OCI-LY7 (cell line): ENCODE measurements at places on chromosomes 12 and 14.
A peak's percentile ranks its signal among the peaks of the same experiment; 100 is the strongest.

DNA sequence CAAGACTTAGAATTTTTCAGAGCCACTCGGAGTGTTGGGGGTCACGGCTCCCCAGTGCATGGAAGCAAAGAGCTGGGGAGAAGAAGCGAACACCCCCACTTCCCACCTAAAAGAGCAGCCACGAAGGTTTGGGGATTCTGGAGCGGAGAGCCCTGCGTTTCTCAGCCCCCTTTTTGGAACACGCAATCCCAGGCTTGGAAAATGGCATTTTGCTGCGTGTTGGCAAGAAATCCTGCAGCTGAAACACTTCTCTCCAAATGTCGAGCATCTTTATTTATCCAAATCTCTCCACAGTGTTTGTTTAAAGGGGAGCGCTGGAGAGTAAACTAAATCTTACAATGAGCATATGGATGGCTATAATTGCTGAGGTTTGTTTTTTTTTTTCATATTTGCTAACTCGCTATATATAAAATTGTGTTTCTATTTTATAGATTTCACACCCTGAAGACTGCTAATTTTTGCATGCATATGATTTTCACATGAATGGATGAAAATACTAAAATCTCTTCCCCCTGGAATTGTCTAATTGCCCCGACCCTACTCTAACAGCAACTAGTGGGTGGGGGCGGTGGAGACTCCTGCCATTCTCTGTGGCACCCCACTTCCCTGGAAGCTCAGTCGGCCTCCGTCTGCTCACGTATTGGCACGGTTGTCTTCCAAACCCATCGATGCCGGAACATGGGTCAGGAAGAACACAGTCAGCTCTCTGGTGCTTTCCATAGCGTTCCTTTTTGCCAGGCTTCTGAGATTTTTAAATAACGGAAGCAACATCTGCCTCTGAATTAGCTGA, 120.5 kb downstream of the GCH1 start:
- no peak for DNase-seq

DNA sequence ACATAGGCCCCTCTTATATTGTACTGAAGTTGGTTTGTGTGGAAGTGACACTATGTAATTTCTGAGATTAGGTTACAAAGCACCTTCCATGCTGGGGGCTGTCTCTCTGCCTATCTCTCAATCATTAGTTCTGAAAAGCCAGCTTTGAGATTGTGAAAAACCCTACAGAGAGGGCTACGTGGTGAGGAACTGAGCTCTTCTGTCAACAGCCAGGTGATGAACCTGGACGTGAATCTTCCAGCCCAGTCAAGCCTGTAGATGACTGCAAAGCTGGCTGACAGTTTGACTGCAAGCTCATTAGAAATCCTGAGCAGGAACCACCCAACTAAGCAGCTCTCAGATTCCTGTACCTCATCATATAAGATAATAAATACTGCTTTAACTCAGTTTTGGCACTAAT, 36.3 kb upstream of the BBS10 start:
- no peak for DNase-seq

DNA sequence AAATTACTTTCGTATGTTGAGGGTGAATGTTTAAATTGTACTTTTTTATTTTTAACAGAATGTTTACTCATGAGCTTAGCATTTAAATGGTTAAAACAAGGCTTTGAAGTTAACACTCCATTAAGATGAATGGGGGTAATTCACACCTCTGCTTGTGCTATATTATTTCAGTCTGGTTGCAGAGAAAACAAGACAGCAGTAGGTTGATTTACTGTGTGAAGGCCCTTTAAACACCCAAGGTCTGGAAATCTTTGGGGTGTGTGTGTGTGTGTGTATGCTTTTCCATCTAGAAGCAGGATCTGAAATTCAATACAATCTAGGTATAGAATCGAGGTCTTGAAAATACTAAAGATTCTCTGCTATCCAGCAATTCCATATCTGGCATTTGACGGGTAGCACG, 83.8 kb downstream of the SLC38A6 start:
- no peak for DNase-seq

- DNase-seq: no peak
Observed at GRCh38 chr12:97748298-97748697, 285.7 kb downstream of the RMST start.

GRCh38 chr14:28758885-28759652, 7.5 kb upstream of the FOXG1 start:
- no peak for DNase-seq

DNA sequence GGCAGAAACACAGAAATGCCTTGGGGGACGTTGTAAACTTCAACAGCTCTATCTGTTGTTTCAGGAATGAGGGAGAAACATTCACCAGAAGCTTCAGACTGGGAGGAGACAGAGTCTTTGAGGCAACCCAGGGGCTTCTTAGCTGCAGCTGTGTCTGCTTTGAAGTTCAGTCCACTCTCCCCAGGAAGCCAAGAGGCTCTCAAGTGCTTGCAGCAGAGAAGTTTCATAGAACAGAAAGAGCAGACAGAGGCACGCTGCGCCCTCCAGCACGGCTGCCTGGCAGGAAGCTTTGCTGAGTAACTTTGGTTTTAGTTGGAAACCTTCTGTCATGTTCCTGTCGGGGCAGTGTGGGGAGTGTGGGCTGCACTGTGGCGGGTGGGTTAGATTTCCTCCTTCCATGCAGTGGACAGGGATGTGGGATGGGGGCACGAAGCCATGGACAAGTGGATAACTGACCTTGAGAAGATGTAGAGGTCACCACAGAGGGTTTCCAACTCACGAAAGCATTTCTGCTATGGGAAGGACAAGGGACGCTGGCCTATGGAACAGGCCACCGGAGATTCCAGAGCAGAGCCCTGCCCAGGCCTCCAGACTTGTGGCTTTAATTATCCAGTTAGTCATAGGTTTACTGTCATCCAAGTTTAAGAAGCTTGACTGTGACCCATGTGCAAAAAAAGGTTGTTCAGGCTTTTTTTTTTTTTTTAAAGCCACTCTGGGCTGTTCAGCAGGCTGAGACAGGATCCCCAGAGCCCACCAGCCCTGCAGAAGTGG, 107.7 kb downstream of the ARF6 start:
- DNase-seq: peak; percentile 93

- DNase-seq: no peak
Observed at GRCh38 chr12:30976206-30976605, 49.7 kb downstream of the TSPAN11 start.

DNA sequence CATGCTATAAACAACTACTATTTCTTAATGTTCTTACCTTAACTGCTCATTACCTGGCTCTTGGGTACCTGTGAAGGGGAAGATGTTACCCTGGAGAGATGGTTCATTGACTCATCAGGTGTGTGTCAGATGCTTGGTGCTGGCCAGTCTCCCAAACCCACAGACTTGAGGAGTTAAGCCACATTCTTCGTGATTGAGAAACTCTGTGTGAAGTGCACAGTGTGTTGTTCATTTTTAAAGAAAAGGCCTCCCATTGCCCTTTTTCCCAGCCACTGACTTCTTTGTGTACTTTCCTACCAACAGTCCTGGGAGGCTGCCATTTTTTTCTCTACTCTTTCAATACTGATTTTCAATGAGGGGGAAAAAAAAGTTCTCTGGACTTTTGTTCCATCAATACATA, 3.2 kb downstream of the MGST1 start:
- no peak for DNase-seq

- no peak for DNase-seq
Observed at GRCh38 chr12:123840765-123841425, 78.8 kb downstream of the DNAH10 start.

DNA sequence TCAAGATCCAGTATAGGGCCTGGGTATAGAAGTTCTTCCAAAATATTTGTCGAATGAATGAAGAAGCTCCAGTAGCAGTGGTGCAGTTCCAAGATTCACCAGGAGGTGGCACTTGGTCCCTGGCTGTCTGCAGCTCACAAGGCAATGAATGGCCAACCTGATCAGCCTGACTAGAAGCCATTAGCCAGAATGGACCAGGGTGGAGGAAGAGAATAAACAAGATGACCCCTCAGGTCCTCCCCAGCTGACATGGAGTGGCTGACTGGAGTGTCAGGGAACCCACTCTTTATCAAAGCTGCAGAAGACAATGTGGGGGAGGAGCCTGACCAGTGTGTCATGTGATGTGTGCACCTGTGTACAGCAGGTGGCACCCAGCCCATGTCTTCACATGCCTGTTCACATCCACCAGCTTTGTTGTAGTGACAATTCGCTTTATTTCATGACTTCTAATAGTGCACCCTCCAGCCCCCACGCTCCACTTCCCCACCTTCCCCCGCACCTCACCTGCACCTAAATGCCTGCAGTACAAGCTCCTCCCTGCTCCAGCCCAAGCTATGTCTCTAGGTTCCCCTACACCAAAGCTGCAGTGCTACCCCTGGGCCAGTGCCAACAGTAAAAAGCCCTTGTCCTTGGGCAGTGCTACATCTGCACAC, 3.0 kb downstream of the LTBP2 start:
- DNase-seq: peak; percentile 84

DNA sequence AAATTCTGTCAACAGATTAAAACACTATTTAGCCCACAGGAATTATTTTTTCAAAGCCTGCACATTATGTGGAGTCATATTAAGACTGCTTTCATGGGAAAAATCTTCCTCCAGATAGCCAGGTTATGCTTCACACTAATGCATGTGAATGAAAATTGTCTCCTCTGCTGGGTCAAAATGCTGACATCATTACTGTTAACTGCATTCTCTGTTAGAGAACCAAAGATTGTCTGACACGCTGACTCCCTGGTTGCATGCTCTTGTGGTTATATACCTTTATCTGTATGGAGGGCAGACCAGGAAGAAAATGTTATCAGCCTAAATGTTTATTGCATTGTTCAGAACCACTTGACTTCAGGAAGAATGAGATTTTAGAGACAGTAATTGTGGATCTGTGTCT, 432.2 kb upstream of the MDGA2 start:
- DNase-seq: no peak

DNA sequence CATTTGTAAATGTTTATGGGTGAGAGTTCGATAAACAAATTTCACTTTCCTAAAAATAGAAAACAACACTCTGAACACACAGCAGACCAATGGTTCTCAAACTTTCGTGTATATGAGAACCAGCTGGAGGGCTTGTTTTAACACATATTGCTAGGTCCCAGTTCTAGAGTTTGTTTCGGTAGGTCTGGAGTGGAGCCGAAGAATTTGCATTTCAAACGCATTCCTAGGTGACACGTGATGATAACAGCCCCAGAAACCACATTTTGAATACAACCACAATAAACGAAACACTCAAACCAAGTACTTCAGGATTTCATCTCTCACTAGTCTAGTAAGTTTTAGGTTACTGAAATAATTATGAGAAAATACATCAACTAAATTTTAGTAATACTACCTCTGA, 17.1 kb downstream of the SEC23A start:
- DNase-seq: no peak

DNA sequence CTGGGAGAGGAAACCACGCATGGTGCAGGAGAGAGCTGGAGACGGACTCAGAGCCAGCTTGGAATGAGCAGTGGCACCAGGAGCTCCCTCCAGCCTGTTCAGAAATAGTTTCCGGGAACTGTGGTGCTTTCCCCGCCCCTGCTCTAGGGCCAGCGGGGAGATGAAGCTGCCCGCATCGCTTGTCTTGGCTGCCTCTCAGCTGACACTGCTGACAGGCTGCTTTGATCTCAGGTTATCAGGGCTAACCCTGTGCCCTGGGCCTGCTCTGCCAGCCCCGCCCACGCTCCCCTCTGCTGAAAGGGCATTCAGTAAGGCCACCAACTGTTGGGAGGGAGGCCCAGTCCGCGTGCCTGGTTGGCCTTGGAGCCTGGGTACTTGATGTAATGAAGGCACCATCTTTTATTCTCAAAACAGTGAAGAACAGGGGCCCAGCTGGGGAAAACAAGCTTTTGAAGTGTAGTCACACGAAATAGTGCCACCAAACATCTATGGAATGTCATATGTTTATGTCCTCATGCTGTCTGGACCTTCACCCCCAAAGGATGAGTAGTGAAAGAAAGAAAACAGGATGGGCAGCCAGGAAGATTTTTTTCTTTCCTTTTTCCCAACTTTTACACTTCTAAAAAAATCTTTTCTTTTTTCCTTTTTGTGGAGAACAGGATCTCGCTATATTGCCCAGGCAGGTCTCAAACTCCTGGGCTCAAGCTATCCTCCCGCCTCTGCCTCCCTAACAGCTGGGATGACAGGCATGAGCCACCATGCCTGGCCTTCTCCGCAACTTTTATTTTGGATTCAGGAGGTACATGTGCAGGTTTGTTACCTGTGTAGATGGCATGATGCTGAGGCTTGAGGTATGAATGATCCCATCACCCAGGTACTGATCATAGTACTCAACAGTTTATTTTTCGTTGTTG, 115.9 kb upstream of the TBX3 start:
- DNase-seq: no peak

GRCh38 chr14:89549381-89550125, 132.5 kb upstream of the FOXN3 start:
- DNase-seq: no peak

DNA sequence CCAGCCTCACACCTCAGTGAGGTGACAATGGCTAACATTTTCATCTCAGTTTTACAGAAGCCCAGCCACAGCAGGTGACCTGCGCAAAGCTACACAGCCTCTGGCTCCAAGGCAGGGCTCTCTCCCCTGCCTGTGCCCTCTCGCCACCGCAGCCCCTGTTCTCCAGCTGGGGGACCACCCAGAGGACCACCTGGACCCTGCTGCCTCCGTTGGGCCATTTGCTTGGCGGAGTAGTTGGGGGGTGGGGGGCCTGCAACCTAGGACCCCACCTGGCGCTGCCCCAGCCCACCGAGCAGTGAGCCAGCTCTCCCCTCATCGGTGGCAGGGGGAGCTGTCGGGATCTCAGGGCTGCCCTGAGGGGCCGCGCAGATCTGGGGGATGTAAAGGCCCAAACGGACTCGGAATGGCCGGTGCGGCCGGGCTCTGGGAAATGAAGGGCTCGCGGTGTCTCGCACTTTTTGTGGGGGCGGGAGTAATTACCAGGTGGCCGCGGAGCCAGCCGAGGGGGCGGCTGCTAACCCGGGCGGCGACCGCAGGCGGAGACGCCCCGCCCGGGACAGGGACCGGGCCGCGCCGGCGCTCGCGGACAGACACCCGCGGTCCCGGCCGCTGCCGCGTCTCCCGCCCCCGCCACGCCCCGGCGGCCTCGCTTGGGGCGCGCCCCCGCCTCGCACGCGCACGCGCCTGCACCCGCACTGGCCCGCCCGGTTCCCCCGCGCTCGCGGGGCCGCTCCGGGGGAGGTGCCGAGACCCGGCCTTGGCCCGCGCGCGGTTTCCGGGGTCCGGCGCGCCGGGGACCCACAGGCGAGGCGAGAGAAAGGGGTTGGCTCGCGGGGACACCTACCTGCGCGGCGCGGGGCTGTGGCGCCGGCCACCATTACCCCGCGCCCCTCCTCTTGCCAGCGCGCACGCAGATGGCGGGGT, 8.6 kb upstream of the GPR68 start:
- DNase-seq: peak; percentile 40

DNA sequence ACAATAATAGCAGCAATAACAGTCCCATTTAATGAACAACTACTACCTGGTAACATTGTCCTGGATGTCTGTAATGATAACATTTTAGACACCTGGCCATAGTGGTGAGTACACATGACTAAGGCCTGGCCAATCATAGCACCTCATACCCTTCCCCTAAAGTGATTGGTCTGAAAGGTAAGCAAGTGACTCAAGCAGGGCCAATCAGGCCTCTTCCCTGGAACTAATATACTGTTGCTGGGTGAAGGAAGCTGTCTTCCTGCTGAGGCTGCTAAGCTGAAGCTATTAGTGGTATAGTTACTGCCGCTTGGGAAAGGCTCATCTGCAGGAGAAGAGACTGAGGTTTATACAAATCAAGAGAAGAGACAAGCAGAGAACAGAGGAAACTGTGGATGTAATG, 18.7 kb upstream of the NOS1 start:
- peak; percentile 15 for DNase-seq
